ENCODE measurements at places on chromosomes 3 and 15.

GRCh38 chr3:46222435-46223161, 14.5 kb upstream of the CCR1 start:
- DNase-seq = no peak

DNA sequence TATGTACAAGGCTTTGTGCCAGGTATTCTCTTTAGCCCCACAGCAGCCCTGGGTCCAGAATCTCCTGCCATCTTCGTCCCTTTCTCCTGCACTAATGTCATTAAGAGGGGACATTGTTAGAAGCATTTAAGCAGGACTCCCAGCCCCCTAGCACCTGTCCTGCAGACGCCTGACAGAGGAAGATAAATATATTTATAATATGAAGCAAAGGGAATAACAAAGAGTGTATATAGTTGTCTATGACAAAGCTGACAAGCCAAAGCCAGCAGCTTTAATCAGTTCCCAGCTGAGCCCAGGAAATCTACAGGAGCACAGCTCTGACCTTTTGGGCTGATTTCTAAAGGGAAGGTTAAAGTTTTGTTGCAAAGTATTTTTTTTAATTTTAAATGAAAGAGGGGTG, 96.0 kb downstream of the MEGF11 start:
- no peak for DNase-seq

DNA sequence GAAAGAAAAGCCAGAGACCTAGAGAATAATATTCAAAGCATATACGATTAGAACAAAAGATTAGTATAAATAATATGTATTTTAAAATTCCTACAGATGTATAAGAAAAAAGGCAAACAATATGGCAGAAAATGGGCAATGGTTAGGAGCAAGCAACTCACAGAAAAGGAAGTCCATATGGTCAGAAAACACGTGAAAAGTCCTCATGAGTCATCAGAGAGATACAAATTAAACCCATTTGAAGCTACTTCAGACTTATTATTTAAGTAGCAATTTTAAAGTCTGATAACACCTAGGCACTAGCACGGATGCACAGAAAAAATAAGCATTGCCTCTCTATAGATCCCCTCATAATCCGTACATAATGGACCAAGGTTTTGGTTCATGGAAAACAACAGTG, 25.6 kb downstream of the SLC7A14 start:
- no peak for DNase-seq

- DNase-seq = peak; percentile 9
These were observed 11.7 kb downstream of the SLC25A36 start for GRCh38 chr3:140953028-140953960.

DNA sequence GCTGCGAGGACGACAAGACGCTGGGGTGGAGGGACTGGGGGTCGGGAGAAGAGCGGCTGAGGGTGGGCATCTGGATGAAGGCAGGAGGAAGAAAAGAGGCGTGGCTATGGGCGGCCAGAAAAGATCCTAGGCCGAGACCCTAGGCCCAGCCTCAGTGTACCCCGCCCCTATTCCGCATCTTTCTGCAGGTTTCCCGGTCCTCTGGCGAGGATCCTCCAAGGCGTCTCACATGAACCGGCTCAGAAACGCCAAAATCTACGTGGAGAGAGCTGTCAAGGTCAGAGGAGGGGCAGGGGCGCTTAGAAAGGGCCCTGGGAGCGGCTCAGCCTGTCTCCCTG, 340 bp downstream of the TTLL3 start:
- DNase-seq = no peak

GRCh38 chr3:67017211-67017610, 19.1 kb downstream of the KBTBD8 start:
- no peak for DNase-seq

- DNase-seq = no peak
These were observed 34.7 kb downstream of the ZNF710 start for GRCh38 chr15:90035840-90036230.

DNA sequence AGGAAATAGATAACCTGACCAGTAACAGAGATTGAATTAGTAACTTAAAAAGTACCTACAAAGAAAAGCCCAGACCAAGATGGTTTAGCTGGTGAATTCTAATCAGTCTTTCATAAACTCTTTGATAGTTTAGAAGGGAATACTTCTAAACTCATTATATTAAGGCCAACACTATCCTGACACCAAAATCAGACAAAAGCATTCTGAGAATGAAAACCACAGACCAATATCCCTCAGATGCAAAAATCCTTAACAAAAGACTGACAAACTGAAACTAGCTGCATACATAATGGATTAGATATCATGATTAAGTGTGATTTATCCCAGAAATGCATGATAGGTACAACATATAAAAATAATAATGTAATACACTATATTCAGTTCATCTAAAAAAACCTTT, 115.6 kb downstream of the RFX7 start:
- DNase-seq = no peak

DNA sequence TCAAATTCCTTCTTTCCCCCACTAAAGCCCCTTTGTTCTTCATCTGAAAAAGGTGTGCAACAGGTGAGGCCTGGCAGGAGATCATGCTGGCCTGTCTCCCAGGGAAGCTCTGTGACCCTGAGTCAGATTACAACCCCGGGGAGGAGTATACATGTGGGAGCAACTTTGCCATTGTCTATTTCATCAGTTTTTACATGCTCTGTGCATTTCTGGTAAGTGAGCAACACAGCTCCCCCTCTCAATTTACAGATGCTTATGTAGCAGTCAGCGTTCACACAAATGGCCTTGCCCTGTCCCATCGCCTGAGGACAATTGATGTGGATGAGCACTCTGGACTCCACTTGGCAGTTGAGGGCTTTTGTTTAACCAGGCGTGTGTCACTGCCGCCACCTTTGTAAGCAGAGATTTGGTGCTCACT, 70.4 kb downstream of the CHDH start:
- DNase-seq = no peak

- DNase-seq = no peak
These were observed 177.7 kb downstream of the ISL2 start for GRCh38 chr15:76514282-76514681.

GRCh38 chr15:92971081-92971480, 71.0 kb downstream of the CHD2 start:
- DNase-seq = no peak
